NCI-H2081 (cell line): ENCODE measurements at places on chromosomes 4 and X.

GRCh38 chr4:44652002-44652401 is 577 bp upstream of the YIPF7 start:
- no peak for DNase-seq

- no peak for DNase-seq
Observed at GRCh38 chrX:2340991-2341390, 159.8 kb downstream of the DHRSX start.

GRCh38 chr4:79013756-79014155 is 74.5 kb upstream of the PAQR3 start:
- DNase-seq, result no peak

DNA sequence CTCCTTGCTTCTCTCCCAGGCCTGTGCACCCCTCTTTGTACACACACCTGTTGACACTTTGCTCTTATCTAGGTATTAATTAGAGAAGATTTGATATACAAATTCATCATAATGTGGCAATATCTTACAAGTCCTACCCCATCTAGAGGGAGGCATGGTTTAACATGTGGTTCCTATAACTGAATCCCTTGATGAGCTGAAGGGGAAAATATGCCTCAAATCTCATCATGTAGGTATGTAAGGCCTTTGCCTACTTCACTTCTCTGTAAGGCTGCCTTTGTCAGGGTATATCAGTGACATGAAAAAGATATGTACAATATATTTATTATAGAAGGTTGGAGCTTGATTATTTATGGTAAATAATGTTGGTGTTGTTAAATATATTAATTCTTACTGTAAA is 31.9 kb downstream of the HTR2C start:
- no peak for DNase-seq

DNA sequence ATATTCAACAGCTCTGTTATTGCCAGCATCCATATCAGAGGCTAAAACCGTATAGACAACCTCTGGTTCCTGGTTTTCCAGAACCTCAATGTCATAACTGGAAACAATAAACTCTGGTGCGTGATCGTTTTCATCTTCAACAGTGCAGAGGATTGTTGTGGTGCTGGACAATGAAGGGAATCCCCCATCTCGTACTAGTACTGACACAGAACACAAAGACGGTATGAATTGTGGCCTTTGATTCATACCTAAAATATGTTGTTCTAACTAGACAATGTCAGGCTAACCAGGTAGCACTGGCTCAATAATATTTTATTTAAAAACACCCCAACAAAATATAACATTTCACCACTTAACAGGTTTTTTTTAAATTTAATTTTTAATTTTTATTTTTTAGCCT is 186.9 kb downstream of the DCHS2 start:
- DNase-seq, result no peak

DNA sequence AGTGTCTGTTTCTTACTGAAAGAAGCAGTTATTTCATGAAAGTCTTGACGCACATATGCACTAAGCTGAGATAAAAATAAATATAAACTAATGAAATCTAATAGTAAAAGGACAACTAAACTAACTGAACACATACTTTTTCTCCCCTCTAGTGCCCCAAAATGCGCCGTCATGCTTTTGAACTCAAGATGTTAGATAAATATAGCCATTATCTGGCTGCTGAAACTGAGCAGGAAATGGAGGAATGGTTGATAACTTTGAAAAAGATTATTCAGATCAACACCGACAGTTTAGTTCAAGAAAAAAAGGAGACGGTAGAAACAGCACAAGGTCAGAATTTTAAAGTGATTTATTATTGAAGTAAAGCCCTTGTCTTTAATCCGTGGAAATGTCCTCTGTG is 70.2 kb downstream of the DOCK11 start:
- DNase-seq, result no peak

DNA sequence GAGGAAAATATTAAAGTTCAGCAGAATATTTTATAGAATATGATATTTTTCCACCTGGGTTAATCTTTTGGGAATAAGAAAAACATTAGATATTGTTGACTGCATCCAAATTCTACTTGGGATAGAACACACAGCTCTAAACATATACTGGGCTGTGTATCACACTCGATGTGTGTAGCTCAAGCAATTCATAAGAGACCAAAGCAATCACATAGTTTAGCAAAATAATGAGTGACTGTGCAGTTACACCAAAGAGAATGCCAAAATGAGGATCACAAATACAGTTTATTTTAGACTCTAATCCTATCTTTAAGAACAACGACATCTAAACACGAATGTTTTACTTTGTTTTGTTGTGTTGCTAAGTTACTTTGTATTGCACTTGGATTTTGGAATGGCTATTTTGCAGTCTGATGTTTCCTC is 101.2 kb downstream of the CBR4 start:
- DNase-seq, result no peak

GRCh38 chr4:5632571-5632970 is 75.8 kb downstream of the EVC2 start:
- no peak for DNase-seq

- DNase-seq, result no peak
Observed at GRCh38 chrX:43644124-43644701, 11.9 kb upstream of the MAOA start.

DNA sequence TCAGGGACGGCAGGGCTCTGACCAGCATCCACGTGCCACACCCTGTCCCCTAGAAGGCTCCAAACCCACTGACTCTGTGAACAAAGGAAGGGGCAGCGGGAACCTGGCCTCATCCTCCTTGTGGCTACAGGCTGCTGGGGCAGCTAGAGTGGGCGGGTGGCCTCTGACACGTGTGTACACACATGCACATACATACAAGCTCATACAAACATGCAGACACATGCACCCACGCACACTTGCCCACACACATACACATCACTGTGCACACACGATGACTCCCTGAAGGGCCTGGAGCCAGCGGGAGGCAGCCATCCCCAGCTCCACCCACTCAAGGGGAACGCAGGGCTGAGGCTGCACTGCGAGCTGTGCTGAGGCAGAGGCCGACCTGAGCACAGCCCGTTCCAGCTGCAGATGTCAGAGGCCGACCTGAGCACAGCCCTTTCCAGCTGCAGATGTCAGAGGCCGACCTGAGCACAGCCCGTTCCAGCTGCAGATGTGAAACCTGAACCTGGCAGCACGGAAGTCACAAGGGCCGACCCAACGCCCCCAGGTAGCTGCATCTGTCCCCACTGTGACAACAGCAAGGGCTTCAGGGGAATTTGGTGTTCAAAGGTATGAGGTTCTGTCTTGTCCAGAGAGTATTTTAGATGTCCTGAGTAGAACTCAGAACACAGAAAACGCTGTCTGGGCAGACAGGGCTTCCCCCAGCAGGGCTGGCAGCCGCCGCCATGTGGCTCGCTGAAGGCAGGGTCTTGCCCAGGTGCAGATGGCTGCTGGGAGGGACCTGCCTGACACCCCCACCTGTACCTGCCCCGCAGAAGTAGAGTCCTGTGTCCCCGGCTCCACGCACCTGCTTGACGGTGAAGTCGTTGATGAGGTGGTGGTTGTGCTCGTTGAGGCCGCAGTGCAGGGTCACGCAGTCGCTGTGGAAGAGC is 33.5 kb downstream of the CTBP1 start:
- no peak for DNase-seq

GRCh38 chr4:53748328-53748772 is 157.1 kb upstream of the LNX1 start:
- DNase-seq, result no peak

DNA sequence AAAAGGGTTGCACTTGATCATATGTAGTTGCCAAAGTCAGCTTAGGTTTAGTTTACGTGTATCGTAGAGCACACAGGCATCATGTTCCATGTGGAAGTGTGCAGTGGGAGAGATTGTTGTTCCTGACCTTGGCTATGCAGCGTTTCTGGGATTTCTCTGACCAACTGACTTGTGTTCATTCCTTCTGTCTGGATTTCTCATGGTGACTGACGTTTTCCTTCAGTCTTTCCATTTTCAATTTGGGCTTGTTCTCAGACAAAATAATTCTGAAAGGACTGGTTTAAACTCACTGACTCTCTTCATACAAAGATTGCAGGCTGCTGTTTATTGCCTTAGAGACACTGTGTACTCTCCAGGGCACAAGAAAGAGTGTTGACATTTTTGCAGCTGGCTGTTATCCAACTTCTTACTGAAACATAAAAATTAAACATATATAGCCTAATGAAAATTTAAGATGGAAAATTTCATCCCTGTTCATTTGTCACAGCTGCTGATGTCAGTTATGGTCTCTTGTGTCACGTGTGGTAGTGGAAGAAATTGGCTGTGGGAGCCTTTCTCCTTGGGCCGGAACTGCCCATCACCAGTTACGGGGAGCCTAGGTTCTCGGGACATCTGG is 95.4 kb downstream of the TNIP2 start:
- no peak for DNase-seq

GRCh38 chr4:120085705-120086104 is 19.1 kb upstream of the MAD2L1 start:
- DNase-seq, result no peak

DNA sequence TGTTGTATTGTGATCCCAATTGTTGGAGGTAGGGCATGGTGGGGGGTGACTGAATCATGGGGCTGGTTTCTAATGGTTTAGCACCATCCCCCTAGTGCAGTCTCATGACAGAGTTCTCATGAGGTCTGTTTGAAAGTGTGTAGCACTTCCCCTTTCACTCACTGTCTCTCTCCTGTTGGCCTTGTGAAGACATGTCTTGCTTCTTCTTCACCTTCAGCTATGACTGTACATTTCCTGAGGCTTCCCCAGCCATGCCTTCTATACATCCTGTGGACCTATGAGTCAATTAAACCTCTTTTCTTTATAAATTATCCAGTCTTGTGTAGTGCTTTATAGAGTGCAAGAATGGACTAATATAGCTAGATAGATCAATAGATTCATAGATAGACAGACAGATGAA is 230.0 kb downstream of the MAGEE1 start:
- DNase-seq, result no peak

DNA sequence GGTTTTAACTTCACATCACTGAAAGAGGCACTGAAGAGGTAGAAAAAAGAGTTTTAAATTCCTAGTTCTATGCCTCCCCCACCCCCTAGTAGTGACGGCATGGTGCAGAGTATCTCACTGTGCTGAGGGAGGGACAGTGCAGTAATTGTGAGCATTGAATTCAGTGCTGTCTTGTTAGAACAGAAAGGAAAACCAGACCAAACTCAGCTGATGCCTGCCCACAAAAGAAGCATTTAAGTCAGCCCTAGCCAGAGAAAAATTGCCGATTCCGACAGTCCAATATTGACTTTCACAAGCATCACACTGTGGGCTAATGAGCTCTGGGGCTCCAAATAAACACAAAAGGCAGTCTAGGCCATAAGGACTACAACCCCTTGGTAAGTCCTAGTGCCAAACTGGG is 417.7 kb downstream of the AR start:
- no peak for DNase-seq

- DNase-seq, result no peak
Observed at GRCh38 chr4:120399826-120400225, 333.2 kb upstream of the MAD2L1 start.

GRCh38 chrX:5528057-5528456 is 700.6 kb downstream of the NLGN4X start:
- DNase-seq, result no peak

- DNase-seq, result peak; percentile 36
Observed at GRCh38 chr4:173538909-173539445, 8.9 kb upstream of the HAND2 start.

DNA sequence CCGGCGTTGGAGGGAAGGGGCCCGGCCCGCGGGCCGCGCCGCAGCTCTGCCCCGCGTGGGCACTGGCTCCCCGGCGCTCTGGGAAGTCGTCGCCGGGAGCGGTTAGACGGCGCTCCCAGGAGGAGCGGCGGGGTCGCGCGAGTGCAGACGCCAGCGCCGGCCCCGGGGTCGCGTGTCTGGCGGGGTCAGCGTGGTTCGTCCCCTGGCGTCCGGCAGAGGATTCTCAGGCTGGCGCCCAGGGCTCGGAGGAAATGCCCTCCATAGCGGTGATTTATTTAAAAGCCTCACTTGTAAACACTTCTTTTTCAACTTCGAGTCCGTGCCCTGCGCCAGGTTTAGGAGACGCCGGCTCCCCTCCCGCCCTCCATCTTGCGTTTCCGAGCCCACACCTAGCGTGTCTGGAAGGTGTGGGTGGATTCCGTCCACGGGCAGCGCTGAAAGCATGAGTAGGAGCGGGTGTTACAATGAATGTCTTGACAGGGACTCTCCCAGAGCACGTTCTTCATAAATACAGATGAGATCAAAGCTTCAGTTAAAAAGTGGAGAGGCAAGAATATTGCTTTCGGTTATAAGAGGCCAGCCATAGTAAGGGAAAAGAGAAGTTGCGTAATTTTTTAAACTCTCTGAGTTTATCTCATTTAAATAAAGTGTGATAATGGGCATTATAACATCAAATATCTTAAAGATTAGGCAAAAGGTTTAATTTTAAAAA is 692 bp downstream of the FAM241A start:
- DNase-seq, result peak; percentile 15

DNA sequence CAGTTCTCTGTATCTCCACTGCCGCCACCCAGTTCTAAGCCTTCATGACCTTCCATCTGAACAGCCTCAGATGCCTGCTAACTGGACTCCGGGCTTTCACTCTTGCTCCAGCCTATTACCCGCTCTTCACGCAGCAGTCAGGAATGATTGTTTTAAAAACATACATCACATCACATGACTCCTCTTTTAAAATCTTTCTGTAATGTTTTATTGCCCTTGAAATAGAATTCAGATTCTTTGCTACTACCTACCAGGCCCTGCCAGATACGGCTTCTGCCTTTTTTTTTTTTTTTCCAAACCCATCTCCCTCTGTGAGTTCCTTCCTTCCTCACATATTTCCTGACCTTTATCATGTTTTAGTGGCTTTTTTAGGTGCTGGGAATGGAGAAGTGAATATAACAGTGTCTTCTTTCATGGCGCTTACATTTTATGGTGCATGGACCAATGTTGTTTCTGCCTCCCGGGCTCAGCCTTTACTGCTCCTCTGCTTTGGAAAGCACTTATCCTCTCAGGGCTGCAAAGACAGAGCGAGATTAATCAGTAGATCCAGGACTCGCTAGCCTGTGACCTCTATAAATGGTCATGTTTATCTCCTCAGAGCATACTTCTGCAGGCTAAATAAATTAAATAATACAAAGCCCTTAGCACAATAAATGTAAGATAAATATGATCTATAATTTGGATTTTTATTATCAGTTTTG is 58.0 kb downstream of the FBXO8 start:
- no peak for DNase-seq

DNA sequence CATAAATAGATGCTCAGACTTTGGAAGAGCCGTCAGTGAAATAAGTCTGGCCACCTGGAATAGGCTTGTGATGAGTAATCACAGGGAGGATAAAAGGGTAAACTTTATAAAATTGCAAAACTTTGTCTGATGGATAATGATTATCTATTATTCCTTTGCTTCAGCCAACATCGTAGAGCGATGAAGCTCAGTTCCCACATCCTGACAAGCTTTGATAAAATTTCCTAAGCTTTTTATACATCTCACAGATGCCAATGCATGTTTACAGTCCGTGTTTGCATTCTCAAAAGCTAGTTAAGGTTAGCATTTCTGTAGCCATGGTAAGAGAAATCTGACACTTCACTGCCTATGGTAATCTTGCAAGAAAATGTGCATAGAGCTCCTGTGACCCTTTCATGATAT is 15.4 kb upstream of the UGDH start:
- DNase-seq, result no peak
